ENCODE measurements at places on chromosomes 3 and 15.
A peak's percentile ranks its signal among the peaks of the same experiment; 100 is the strongest.

DNA sequence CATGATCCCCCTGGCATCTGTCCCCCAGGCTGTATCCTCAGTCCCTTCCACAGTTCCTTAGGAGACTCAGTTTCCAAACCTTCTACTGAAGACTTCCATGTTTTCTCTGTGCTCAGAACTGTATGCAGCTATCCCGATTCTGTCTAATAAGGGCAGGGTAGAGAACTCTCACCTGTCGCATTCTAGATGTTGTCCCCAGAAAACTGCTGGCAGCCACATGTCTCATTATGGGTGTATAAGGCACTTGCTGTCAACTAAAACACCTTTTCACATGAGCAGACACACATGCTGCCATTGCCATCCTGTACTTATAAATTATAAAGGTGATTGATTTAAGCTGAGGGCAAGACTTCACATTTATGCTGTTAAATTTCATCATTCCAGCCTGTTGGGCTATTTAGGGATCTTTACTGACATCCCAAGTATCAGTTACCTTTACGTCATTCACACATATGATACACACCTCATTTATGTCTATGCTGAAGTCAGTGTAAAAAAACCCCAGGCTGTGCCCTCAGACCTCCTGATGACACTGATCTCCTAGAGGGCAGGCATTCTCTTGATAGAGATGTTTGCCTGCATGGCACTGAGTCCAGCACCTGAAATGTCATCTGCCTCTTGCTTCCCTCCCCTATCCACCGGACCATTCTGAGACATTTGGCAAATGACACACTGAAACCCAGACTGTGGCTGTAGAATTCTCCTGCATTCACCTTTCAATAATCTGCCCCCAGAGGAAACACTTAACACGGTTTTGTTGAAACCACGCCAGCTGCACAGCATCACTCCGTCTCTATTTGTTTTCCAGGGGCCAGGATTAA is 35.8 kb downstream of the BTD start:
- no peak for DNase-seq

DNA sequence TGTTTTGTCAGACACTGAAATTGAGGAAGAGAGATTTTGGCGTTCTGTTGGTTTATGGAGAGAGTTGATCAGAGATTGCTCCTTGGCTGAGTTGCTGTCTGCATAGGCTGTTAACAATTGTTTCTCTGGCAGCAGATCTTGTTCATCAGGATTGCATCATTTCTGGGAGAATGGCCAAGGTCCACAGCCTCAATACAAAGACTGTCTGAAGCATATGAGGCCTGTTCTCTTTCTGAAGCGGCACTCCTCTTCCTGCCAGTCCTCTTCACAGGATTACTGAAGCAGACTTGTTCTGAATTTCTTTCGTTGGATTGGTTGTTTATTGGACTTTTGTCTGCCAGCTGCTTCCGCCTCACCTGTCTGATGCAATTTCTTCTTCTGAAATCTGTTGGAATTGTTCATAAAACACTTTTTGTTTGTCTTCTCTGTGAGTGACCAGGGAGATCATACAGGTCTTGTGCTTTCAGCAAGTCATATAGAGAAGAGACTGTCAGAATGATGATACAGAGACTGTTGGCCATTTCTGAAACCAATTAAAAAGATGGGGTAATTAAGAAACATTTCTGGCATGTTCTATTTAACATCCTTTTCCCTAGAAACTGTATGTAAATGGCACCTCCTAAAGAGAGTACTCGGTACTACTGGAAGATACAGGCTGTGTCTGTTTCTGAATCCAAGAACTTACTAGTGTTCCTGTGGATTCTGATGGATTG is 25.5 kb downstream of the SETD5 start:
- DNase-seq = peak; percentile 98

DNA sequence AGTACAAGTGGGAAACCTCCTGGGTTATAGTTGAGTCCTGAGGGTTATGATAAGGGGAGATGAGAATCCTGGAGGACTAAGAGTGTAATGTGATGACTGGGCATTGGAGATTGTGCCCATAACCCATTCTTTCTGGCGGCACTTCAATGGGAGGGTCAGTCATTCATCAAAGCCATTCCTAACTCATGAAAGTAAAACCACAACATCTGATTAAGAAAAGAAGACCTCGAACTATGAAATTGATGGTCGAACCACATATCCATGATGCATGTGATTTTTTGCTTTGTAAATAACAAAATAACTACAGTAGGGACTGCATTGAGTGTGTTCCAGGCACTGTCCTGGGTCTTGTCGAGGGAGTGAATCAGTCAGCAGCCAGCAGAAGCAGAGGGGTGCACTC is 215.1 kb downstream of the SHQ1 start:
- DNase-seq = no peak

- DNase-seq = no peak
Measured at GRCh38 chr3:10198761-10199649, 34.3 kb downstream of the IRAK2 start.

GRCh38 chr3:97680210-97680609 is 84.3 kb upstream of the ARL6 start:
- DNase-seq = no peak

DNA sequence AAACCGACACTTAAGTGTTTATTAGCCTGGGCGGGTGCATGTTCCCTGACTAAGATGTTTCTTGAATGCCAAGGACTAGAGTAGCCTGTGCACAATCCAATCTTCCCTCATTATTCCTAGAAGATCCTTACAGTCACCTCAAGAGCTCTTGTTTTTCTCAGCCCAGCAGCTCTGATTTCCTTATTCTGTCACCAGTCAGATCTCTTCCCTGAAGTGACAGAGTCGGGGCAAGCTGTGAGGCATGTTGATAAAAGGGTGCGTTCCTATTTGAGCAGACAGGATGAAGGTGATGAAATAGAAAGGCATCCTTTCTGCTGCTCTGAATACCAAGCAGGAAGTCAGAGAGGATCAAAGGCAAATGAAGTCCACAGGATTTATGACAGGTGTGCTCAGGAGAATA is 125.6 kb upstream of the MCTP2 start:
- DNase-seq = no peak

DNA sequence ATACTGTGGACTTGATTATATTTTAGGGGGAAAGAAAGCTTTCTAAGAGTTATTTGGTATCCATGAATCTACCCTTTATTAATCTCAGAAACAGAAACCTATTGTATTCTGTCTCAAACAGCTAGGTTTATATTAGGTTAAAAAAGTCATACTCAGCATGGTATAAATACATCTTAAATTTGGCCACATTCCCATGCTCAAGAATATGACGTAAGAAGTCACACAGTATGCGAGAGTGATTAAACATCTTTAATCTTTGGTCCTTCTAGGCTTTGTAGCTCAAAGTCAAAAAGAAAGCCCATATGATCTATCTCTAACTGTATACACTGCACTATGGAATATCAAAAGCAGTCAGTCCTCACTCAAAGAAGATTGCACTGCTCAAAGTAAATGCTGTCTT is 131.4 kb downstream of the EPHA3 start:
- DNase-seq = no peak

DNA sequence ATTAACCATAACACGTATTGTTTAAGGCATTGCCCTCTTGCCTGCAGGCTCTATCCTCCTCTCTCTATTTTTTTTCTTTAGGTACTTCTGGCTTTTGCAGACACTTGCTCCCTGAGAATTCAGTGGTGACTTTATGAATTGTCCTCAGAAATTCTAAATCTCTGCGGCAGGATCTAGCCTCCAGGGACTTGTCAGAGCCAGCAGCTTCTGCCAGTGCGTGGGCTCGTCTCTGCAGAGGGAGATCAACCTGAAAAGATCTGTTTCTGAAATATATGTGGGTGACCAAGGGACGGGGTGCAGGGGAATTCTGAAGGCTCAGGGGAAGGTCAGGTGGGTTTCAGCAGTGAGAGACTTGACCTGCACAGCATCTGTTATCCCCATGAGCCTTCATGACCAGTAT is 326.1 kb upstream of the LRRFIP2 start:
- DNase-seq = no peak

- no peak for DNase-seq
Measured at GRCh38 chr15:43294091-43294706, 27.5 kb upstream of the TGM5 start.

DNA sequence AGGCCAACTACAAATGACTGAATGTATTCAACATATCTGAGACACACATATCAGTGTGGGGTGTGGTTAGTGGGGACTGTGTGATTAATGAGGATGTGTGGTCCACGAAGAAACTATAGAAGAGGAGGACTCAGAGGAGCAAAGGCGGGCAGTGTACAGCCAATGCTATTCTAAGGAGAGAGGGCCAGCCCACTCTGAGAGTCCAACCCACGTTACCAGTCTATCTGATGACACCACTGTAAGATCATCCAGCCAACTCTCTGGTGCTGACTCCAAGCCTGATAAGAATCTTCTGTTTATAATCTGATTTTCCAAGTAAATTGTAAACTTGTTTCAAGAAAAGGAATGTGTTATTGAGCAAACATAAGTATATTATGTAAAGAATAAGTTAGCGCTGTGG is 47.2 kb downstream of the MCF2L2 start:
- no peak for DNase-seq

- no peak for DNase-seq
Measured at GRCh38 chr3:23319366-23320312, 116.5 kb downstream of the UBE2E2 start.

GRCh38 chr15:63971904-63972303 is 74.4 kb downstream of the DAPK2 start:
- no peak for DNase-seq

DNA sequence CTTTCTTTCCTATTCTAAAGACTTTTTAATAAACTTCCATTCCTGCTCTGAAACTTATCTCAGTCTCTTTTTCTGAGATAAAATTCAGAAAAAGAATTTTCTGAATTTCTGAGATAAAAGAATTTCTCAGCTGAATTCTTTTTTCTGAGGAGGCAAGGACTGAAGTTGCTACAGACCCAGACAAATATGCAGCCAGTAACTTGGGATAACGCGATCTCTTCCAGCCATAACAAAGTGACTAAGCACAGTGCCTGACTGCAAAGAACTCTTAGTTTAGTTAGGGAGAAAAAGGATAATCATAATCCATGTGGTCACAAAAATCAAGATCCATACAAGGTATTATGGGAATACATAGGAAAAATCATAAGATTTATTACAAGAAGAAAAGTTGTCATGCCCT is 222.0 kb upstream of the GAP43 start:
- DNase-seq = no peak

- no peak for DNase-seq
Measured at GRCh38 chr3:121883507-121883906, 10.7 kb upstream of the SLC15A2 start.

GRCh38 chr3:14304101-14305045 is 98.0 kb upstream of the SLC6A6 start:
- DNase-seq = no peak

- no peak for DNase-seq
Measured at GRCh38 chr15:69780374-69780773, 317.3 kb downstream of the TLE3 start.

GRCh38 chr15:69755551-69756310 is 303.1 kb downstream of the RPLP1 start:
- no peak for DNase-seq

- DNase-seq = no peak
Measured at GRCh38 chr3:135690664-135691063, 274.9 kb upstream of the PPP2R3A start.

DNA sequence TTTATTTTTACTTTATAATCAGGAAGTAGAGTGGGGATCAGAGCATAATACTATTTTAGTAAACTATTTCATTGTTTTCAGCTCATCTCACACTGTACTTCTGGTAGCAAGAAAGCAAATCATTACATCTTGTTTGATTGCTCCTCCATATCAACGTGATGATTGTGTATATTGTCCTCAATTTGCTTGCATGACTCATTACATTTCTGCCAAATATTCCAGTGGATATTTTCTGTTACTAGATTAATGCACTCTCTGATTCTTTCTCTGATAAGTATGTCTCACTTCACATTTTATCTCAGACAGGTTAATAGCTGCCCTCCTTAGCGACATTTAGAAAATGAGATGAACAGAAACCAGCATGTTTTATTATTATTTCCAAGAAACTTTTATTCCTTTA is 1145.3 kb downstream of the OTOL1 start:
- DNase-seq = no peak

DNA sequence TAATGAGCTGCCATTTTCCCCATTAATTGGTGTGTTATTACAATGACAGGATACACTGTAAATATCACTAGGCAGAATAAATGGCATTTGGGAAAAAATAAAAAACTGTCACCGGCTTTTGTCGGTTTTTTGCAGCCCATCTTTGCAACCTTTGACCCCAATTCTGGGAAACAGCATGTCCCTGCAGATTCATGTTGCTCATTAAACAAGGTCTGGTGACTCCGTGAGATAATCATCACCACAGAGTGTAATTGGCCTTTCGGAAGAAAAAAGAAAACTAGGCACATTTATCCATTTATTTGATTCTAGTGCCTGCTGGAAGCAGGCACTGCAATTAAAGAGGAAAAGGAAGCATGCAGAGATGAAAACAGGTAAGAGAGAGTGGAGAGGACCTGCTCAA is 64.5 kb downstream of the TRAT1 start:
- DNase-seq = no peak

DNA sequence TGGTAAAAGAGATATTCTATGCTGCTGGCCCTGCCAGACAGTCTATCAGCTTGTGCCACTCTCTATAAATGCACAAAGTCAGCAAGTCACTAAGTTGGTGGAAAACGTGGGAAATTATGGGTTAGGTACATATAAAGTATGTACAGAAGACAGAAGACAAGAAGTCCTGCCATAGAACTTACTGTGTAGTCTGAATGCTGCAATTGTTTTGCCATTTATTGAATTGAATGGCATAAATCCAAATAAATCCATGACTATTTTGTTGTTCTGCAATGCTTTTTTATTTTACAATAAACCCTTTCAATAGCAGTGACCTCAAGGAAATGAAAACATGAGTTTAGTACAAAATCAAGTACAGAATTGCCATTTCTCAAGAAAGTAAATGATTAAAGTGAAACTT is 34.1 kb upstream of the TM4SF1 start:
- DNase-seq = no peak

All from muscle of back (tissue), 13 donors.